ENCODE measurements at places on chromosomes 11 and 22. TPM values are rescaled to one million over a fixed set of nuclear protein-coding genes. Genes with fewer than 3 reads are reported as not detected.
A peak's percentile ranks its signal among the peaks of the same experiment; 100 is the strongest.

IFITM10 gene
- total RNA-seq: 1.0 TPM

CD6 gene
- total RNA-seq: 222 TPM

GRCh38 chr11:44658506-44658850 lies 68.3 kb upstream of the TSPAN18 start:
- no peak overlapping the region for H3K27ac ChIP-seq
- peaks cover 14% of the 10 kb centered on the region for H3K4me1 ChIP-seq
- peak; percentile 43 for DNase-seq
- no peak overlapping the region for H3K4me3 ChIP-seq
- peaks cover 19% of the 10 kb centered on the region for H3K27me3 ChIP-seq

ZP1 gene
- total RNA-seq: not detected

GRCh38 chr22:20400606-20401375 lies 6.8 kb downstream of the ZNF74 start:
- H3K4me3 ChIP-seq: no peak overlapping the region
- H3K4me1 ChIP-seq: peaks cover 14% of the 10 kb centered on the region

DNA sequence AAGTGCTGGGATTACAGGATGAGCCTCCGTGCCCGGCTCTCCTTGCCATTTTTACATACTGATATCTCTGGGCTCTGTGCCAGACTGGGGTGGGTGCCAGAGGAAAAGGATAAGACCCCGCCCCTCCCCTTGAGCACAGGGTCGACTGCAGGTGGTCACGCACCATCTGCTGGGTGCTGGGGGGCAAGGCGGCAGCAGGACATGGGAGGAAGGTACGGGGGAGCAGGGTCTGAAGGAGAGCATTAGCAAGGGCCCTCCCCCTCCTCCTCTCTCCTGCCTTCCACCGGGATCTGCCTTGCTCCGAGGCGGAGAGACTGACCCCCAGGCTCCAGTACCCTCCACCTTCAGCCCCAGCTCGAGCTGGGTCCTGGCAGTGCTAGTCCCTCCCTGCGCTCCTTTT lies 9.7 kb upstream of the PGA3 start:
- H3K4me3 ChIP-seq: no peak overlapping the region
- H3K36me3 ChIP-seq: no peaks in the 10 kb centered on the region
- H3K27me3 ChIP-seq: peaks cover 2% of the 10 kb centered on the region
- H3K27ac ChIP-seq: no peak overlapping the region

GRCh38 chr11:118001494-118001971 lies 15.3 kb downstream of the IL10RA start:
- no peaks in the 10 kb centered on the region for H3K27me3 ChIP-seq
- H3K27ac ChIP-seq: peak overlapping the region; percentile 98
- H3K4me1 ChIP-seq: peaks cover 100% of the 10 kb centered on the region
- DNase-seq: peak; percentile 73

- H3K27ac ChIP-seq: no peak overlapping the region
- peaks cover 35% of the 10 kb centered on the region for H3K27me3 ChIP-seq
- peaks cover 4% of the 10 kb centered on the region for H3K4me1 ChIP-seq
- H3K4me3 ChIP-seq: no peak overlapping the region
Observed at GRCh38 chr22:22871536-22872278, 15.9 kb upstream of the IGLL5 start.

DNA sequence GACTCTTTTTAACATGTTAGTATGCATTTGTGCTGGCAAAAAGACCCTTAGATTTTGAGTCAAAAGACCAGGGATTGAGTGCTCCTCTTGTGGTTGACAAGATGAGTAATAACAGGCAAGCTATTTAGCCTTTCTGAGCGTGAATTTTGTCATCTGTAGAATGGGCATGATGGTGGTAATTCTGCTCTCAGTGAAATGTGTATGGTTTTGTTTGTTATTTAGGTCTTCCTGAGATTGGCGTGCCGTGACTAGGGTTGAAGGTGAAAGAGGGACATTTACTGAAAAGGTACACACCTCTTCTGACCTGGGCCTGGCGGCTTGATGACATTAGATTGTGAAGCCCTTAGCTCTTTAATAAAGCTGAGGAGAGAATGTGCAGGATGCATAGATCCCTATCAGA lies 8.4 kb upstream of the CEP295 start:
- no peak for DNase-seq
- peaks cover 30% of the 10 kb centered on the region for H3K27me3 ChIP-seq
- H3K4me3 ChIP-seq: no peak overlapping the region

- no peak overlapping the region for H3K4me3 ChIP-seq
- H3K36me3 ChIP-seq: no peaks in the 10 kb centered on the region
- no peak for DNase-seq
- peaks cover 3% of the 10 kb centered on the region for H3K27me3 ChIP-seq
- no peak overlapping the region for H3K27ac ChIP-seq
- H3K4me1 ChIP-seq: peaks cover 17% of the 10 kb centered on the region
Observed at GRCh38 chr11:7418906-7419305, 66.4 kb upstream of the OLFML1 start.

DNA sequence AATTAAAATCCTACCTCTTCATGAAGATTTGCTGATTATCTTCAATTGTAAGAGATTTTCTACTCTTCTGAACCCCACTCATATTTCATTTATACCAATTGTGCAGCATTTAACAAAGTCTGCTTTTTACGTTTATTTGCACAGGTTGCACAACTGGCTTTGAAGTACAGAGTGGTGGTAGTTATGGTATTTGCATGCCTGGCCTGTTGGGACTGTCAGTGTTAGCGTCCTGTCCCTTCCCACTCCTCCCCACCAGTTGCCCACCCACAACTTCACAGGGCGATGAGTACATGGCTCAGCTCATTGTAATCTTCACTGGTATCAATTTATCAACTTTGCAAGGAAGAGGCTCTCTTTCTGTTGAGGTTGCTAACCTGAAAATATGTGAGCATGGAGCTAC lies 372.3 kb downstream of the AASDHPPT start:
- no peaks in the 10 kb centered on the region for H3K36me3 ChIP-seq
- DNase-seq: no peak
- H3K27me3 ChIP-seq: no peaks in the 10 kb centered on the region
- no peak overlapping the region for H3K4me3 ChIP-seq
- no peaks in the 10 kb centered on the region for H3K4me1 ChIP-seq

DNA sequence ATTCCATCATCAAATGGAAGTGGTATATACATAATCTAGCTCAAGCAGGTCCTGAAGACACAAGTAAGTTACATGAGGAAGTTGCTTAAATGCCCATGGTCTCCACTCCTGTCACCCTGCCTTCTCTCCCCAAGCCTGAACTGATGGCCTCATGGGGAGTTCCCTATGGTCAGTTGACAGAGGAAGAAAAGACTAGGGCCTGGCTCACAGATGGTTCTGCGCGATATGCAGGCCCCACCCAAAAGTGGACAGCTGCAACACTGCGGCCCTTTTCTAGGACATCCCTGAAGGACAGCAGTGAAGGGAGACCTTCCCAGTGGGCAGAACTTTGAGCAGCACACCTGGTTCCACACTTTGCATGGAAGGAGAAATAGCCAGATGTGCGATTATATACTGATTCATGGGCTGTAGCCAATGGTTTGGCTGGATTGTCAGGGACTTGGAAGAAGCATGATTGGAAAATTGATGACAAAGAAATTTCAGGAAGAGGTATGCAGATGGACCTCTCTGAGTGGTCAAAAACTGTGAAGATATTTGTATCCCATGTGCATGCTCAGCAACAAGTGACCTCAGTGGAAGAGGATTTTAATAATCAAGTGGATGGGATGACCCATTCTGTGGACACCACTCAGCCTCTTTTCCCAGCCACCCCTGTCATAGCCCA lies 17.3 kb upstream of the CD82 start:
- H3K4me3 ChIP-seq: no peak overlapping the region
- no peaks in the 10 kb centered on the region for H3K4me1 ChIP-seq
- no peaks in the 10 kb centered on the region for H3K36me3 ChIP-seq
- no peak overlapping the region for H3K27ac ChIP-seq
- H3K27me3 ChIP-seq: peaks cover 5% of the 10 kb centered on the region

KCNJ5 gene
- not detected for total RNA-seq

DNA sequence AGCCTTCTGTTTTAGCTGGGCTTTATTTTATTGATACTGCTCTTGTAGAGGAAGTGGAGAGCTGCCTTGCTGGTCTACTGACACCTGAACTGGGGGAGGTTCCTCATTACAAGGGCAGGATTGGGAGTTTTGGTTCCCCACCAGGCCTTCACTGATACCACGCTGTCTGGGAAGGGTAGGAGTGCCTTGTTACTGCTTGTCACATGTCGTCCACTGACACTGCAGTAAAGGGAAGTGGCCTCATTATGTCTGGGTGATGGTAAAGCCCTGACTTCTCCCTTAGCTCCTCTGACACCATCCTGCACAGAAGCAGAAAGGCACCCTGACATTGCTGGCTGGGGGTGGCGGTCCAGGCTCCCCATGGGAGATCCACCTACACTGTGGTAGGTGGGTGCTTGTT lies 38.7 kb upstream of the ELF5 start:
- H3K4me1 ChIP-seq: no peaks in the 10 kb centered on the region
- H3K36me3 ChIP-seq: no peaks in the 10 kb centered on the region
- no peak overlapping the region for H3K4me3 ChIP-seq

RFPL2 gene
- not detected for total RNA-seq

HYOU1 gene
- total RNA-seq: 133 TPM

DNA sequence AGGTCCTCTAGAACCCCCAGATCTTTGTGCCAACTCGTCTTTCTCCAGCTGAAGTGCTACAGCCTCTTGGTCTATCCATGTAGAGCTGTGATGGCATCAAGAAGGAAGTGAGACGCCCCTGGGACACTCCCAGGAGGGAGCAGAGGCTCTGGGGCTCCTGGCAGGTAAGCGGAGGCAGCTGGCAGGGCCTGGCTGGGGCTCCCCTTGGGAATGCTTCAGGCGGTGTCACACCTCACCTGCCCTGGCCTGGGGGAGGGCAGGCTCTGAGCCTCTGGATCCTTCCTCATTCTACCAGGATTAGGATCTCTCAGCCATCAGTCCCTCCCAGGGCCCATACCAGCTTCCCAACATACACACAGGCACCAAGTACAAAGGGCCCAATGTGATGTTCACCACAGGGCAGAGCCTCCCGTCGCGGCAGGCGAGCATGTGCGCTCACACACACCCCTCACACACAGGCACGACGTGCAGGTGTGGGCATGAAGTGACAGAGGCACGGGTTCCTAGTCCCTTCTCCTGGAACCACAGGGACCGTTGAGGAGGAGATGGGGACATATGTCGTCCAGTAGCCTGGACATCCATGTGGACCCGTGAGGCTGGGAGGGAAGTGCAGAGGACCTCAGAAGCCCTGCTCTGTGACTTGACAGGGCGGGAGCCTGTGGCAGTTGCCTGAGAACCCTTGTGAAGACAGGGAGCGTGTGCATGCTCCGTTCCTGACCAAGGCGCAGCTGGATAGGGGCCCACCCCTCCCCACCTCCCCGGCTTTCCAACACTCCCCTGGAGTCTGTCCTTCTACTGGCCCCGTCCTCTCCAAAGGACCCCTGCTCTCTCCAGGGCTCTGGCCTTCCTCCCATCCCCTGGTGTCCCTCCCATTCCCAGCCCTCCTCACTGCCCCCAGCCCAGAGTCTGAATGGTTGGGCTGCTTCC lies 32.5 kb downstream of the LMO1 start:
- H3K27me3 ChIP-seq: no peaks in the 10 kb centered on the region
- no peaks in the 10 kb centered on the region for H3K36me3 ChIP-seq

GRCh38 chr11:10497371-10498021 lies 42.4 kb downstream of the AMPD3 start:
- H3K36me3 ChIP-seq: peaks cover 19% of the 10 kb centered on the region
- no peak overlapping the region for H3K4me3 ChIP-seq
- H3K27me3 ChIP-seq: no peaks in the 10 kb centered on the region
- DNase-seq: peak; percentile 12
- no peaks in the 10 kb centered on the region for H3K4me1 ChIP-seq
- no peak overlapping the region for H3K27ac ChIP-seq

DNA sequence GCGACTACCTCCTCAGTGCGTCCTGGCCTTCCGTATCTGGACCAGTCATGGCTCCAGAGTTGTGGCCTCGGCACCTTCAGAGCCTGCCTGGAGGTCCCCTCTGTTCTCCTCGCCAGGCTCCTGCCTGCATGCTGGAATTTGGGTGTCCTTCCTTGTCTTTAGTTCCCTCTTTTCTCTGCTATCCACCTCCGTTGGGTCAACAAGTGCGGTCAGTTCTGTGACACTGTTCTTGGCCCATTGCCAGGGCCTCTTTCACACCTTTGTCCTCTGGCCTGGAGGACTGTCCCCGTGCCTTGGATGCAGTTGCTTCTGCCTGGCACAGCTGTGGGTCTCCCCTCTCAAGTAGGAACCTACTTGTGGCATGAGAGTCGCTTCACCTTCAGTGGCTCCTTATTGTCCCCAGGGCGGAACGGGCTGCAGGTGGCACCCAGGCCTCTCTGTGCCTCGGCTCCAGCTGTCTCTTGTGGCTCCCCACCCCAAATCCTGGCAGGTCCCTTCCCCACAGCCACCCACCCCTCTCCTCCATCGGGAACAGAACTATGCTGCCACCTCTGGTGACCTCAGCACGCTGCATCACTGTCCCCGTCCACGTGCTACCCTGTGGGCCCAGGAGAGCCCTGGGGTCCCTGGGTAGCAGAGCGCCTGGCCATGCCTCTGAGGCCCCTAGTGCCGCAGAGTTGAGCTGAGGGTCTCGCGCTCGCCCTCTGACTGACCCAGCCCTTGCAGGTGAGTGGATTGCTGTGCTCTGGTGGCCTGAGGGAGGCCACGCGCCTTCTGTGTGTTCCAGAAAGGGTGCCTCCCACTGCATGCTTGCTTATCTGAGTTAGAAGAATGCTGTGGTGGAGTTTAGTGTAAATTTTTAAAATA lies 4.7 kb downstream of the DGCR8 start:
- peaks cover 60% of the 10 kb centered on the region for H3K36me3 ChIP-seq
- H3K4me1 ChIP-seq: peaks cover 69% of the 10 kb centered on the region
- H3K4me3 ChIP-seq: no peak overlapping the region
- peak overlapping the region; percentile 6 for H3K27ac ChIP-seq
- no peak for DNase-seq

LARGE1 gene
- total RNA-seq: 0.18 TPM

DNA sequence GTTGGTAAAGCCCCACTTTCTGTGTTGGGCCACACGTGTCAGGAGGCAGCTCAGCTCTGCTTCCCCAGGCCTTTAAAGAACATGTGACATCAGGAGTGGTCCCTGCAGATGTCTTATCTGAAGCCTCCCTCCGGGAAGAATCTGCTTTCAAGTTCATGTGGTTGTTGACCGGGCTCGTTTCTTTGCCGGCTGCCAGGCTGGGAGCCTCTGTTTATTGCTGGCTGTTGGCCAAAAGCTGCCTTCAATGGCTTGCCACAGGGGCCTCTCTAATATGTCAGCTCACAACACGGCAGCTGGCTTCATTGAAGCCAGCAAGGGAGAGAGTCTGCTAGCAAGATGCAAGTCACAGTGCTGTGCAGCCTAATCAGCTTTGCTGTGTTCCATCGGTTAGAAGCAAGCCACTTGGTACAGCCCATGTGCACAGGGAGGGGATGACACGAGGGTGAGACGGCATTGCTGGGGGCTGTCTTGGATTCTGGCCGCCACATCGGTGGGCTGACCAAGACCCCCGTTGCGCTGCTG lies 14.6 kb downstream of the MRGPRF start:
- no peaks in the 10 kb centered on the region for H3K36me3 ChIP-seq
- H3K27me3 ChIP-seq: no peaks in the 10 kb centered on the region
- H3K4me3 ChIP-seq: no peak overlapping the region
- no peak for DNase-seq
- H3K4me1 ChIP-seq: no peaks in the 10 kb centered on the region
